ENCODE measurements at places on chromosomes 13 and 19.

DNA sequence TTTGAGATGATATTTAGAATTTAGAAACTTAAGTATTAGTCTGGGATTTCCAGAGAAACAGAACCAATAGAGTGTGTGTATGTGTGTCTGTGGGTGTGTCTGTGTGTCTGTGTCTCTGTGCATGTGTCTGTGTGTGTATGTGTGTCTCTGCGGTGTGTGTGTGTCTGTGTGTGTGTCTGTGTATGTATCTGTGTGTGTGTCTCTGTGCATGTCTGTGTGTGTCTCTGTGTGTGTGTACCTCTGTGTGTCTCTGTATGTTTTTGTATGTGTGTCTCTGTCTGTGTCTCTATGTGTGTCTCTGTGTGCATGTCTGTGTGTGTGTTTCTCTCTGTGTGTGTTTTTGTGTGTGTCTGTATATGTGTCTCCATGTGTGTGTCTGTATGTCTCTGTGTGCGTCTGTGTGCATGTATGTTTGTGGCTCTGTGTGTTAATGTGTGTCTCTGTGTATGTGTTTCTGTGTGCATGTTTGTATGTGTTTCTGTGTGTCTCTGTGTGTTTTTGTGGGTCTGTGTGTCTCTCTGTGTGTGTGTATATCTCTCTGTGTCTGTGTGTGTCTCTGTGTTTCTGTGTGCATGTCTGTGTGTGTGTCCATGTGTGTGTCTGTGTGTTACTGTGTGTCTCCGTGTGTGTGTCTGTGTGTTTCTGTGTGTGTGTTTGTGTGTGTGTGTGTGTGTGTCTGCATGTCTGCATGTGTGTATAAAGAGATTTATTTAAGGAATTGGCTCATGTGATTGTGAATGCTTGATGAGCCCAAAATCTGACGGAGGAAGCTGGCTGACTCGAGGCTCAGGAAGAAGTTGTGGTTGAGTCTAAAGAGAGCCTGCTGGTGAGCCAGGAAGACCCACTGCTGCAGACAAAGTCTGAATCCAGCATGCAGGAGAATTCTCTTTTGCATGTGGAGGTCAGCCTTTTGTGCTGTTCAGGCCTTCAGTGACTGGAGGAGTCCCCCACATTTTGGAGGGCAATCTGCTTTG, 22.2 kb downstream of the GPR42 start:
- DNase-seq = no peak

DNA sequence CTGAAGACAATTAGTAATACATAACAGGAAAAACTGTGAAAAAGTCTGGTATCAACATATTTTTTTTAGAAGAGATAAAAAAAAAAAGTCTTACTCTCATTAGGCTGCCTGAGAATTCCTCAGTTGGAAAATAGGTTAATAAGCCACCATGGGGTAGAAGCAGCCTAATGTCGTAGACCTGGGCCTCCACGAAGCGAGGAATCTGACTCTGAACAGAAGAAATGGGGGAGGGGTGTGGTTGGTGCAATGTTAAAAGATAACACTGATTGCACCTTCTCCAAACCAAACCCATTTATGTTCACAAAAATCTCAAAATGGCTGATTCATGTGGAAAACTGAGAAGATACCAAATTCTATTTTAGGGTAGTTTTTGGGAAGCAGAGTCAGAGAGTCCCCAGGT, 62.4 kb downstream of the MPHOSPH8 start:
- no peak for DNase-seq

GRCh38 chr19:927351-927779, 1.5 kb downstream of the ARID3A start:
- DNase-seq = no peak

DNA sequence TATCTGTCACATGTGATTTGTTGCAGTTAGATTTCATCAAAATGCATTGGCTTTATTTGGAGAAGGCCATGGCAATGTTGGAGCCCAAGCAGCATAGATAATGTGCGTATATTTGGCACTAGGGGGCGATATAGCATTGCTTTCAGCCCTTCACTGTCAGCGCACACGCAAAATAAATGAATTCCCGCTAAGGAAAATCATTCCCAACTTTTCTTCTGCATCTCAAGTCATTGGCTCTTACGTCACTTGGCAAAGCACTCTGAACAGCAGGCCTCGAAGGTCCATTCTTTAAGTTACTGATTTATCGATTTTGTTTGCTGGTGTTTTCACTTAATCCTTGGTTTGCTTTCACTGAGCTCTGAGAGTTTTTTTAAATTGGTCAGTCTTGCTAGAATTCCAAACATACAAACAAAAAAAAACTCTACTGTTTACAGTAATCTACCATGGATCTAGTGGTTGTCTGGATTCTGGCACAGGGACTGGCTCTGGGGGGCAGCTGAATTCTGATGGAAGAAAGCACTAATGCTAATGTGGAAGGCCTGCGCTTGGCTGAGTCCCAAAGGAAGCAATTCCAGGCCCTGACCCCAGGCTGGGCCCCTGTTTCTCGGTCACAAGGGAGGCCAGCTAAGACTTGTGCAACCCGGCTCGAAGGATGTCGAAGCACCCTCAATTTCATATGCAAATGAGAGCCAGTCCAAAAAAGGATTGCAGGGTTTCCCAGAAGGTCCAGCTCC, 97.7 kb upstream of the IPO5 start:
- DNase-seq = peak; percentile 55

DNA sequence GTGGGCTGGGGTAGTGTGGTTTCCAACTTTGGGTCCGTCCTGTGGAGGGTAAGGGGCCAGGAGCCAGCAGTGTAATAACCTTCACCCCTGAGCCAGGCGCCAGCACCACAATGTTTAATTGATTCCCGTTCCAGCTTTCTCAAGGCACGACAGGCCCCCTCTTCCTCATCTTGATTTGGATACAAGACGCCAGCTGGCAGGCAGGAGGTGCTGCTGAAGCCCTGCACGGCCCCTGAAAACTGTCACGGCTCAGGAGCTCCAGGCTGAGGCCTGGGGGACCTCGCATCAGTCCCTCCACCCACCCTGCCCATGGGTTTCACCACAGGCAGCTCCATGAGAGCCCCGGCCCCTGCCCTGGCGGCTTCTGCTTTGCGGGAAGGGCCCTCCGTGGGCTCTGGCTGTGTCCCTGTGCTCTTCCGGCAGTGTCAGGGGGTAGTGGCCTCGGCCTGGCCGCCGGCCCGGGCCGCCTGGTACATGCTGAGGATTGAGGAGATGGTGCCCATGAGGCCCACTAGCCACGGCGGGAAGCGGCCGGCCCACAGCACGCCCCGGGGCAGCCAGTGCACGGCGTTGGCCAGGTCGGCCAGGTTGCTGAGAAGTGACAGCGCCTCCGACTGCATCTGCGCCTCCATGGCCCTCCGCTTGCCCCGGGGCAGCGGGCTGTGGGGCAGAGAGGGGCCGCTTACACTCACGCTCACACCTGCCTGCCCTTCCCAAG, 11.9 kb downstream of the PEX11G start:
- DNase-seq = no peak

- no peak for DNase-seq
These were observed 10.4 kb downstream of the OLFM4 start for GRCh38 chr13:53038993-53039392.

DNA sequence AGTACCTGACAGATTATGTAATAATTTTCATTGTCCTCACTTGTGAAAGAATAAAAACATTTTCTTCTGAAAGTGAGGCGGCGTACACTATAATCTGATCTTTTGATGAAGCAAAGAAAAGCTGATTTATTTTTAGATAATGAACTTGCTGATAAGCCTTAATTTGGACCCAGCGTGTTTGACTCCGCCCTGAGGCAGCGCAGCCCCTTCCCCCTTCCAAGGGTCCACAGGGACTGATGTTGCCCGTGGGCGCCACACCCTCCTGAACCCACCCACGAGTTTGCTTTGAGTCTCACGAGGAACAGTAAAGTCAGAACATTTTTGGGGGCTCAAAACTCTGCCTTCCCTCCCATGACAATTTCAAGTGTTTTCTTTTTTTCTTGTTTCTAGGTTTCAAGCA, 40.0 kb downstream of the TEX29 start:
- DNase-seq = no peak

DNA sequence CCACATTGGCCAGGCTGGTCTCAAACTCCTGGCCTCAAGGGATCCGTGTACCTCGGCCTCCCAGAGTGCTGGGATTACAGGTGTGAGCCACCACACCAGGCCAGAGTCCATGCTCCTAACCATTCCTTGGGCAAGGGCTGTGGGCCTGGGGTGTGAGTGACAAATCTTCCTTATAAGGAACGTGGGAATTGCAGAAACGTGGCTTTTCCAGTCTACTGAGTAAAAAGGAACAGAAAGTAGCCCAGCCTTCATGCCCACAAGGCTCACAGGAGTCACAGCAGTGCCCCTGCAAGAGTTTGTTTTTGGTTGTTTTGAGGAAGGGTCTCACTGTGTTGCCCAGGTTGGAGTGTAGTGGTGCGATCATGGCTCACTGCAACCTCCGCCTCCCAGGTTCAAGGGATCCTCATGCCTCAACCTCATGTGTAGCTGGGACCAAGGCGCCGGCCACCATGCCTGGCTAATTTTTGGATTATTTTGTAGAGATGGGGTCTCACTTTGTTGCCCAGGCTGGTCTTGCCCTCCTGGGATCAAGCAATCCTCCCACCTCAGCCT, 5.1 kb downstream of the MYPOP start:
- no peak for DNase-seq

DNA sequence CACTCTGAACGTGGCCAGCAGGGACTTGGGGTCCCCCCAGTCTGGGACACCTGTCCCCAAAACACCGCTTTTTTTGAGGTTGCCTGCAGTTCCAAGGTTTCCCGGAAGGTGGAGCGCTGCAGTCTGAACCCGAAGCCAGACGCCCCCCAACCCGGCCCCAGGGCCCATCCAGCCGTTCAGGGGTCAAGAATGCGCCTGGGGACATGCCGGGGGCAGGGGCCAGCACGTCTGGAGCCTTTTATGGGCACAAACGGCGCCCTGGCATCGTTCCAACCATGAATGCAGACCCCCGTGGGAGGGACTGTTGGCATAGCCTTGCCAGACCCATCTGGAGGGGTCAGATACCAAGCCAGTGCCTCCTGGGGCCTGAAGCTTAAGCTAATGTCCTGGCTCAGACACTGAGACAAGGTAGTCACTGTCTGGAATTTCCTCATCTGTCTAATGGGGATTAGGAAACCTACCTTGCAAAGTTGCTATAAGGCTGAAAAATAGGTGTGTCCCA, 6.9 kb downstream of the S1PR5 start:
- DNase-seq = no peak

DNA sequence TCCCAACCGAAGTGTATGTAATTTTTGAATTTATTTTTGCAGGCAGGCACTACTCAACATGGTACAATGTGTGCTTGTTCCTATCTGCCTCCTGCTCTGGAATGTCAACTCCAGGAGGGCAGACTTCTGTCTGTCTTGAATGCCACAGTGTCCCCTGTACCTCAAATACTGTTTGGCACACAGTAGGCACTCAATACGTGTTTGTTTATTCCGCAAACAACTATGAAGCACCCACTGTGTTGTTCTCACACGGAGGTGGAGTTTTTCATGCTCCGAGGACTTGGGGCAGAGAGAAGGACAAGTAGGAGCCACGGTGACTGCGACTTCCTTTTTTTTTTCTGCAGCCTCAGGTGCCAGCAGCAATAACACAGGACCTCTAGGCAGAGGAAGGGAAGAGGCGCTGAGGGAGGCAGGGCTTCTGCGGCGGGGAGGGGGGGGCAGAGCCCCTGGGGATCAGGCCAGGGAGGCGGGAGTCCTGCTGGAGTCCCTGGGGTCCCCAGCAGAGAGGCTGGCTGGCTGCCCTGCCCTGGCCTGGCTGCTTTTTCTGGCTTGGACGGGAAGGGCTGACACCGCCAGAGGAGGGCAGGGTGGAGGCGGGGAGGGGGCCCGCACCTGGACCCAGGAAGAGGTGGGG, 29.3 kb upstream of the TNFAIP8L1 start:
- DNase-seq = peak; percentile 59

GRCh38 chr13:107067381-107067780, 499.4 kb upstream of the ARGLU1 start:
- no peak for DNase-seq

- DNase-seq = no peak
These were observed 632.4 kb downstream of the SLITRK5 start for GRCh38 chr13:88303605-88304004.

DNA sequence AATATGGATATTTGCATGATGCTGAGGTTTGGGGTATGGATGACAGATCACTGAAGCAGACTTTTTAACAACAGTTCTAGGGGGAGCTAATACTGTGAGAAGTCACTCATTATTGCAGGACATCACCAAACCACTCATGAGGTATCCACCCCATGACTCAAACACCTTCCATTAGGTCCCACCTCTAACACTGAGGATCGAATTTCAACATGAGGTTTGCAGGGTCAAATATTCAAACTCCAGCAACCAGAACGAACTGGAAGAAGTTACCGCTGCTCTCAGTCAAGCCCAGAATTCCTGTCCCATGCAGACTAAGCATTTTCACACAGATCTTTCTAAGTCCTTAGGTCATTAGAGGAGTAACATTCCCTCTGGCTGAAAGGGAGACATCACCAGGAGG, 758.9 kb downstream of the UQCRFS1 start:
- DNase-seq = no peak

DNA sequence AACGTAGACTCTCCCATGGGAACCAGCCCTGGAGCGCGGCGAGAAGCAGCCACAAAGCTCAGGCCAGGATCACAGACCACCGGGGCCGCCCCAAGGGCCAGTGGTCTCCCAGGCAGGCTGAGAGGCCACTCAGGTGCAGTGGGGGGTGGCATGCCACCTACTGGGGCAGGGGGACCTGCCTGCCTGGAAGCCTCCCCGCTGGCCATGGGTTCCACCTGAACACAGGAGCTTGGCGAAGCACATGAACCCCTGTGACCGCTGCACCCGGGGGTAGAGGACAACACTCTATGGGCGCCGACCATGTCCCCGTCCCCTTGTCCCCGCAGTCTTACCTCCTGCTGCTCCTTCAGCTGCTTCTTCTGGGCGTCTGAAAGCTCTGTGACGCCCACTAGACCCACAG, 6.8 kb upstream of the TM6SF2 start:
- DNase-seq = no peak

DNA sequence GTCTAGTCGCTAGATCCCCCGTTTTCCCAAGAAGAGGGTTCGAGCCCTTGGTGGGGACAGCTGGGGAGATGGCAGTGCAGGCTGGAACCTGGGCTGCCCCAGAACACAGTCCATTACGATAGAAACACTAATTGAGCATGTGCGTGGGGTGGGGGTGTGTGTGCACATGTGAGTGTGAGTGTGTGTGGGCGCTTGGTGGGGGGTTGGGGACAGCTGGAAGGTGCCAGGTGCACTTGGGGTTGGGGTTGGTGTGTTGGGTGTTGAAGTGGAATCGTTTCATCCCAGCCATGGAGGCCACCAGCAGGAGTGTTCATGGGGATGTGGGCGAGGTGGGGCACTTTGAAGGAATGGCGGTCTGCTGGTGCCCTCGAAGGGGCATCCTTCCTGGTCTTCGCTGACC, 18.1 kb upstream of the NPAS1 start:
- DNase-seq = no peak

GRCh38 chr19:41095703-41096102, 7.5 kb downstream of the CYP2A13 start:
- DNase-seq = no peak
